ENCODE measurements at places on chromosomes 1 and 21. TPM values are rescaled to one million over a fixed set of nuclear protein-coding genes. Genes with fewer than 3 reads are reported as not detected.
A peak's percentile ranks its signal among the peaks of the same experiment; 100 is the strongest.

The PAQR6 gene
- 4.6 TPM for polyA plus RNA-seq

DNA sequence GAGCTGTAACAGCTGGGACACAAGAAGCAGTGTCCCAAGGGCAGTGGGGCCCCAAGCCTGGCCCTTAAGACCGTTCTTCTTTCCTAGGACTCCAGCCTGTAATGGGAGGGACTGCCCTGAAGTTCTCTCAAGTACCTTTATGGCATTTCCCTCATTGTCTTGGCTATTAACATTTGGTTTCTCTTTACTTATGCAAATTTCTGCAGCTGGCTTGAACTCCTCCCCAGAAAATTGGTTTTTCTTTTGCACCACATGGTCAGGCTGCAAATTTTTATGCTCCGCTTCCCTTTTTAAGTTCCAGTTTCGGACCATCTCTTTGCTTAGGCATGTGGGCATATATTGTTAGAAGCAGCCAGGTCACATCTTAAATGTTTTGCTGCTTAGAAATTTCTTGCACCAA is 3.1 kb upstream of the MROH9 start:
- DNase-seq = no peak

The ALPL gene
- polyA plus RNA-seq = 3.0 TPM

GRCh38 chr21:42193721-42194120 is 25.2 kb upstream of the ABCG1 start:
- DNase-seq = no peak

The NEGR1 gene
- 1.7 TPM for polyA plus RNA-seq

GRCh38 chr1:228798035-228798434 is 62.8 kb downstream of the RHOU start:
- no peak for DNase-seq

The FABP3 gene
- polyA plus RNA-seq = 63.8 TPM

The AVPR1B gene
- polyA plus RNA-seq = not detected

The LIPI gene
- polyA plus RNA-seq = not detected

DNA sequence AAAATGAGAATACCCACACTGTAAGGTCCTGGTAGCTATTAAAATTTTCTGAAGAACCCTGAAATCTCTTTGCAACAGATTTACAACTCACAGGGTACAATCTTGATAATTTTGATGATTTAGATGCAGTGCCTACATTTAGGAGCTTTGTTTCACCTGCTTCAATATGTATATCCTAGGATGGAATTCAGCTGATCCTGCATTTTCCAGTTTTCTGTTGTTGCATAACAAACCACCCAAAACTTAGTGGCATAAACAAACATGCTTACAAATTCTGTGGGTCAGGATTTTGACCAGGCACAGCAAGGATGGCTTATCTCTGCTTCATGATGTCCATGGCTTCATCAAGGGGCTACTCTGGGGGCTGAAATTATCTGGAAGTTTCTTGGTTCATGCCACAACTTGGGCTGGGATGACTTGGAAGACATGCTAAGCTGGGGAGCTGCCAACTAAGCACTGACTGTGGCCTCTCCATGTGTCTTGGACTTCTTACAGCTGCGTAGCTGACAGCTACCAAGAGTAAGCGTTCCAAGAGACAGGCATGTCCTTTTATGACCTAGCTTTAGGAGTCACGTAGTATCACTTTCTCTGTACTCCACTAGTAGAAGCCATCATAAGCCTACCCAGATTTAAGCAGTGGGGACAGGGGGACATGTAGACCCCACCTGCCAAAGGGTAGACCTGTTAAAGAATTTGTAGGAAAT is 108.5 kb downstream of the CACHD1 start:
- DNase-seq = no peak

The PDE9A gene
- polyA plus RNA-seq = 34.8 TPM

The ADIPOR1 gene
- polyA plus RNA-seq = 56.2 TPM

The TFF2 gene
- polyA plus RNA-seq = not detected

GRCh38 chr21:32329776-32330175 is 31.1 kb downstream of the MRAP start:
- DNase-seq = no peak

DNA sequence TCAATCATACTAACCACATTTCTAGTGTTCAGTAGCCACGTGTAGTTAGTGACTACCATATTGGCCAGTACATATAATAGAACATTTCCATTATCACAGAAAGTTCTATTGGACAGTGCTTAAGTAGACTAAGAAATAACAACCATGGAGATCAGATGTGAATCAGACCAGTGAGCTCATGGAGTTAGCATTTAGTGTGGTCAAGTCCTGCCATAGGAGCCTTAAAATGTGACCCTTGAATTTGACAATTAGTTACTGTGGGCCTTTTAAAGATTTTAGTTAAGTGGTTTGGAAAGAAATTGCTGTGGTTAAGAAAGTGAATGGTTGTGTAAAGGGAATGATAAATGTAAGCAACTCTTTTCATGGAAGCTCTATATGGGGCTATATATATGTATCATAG is 123.4 kb downstream of the POU2F1 start:
- no peak for DNase-seq

The NPR1 gene
- polyA plus RNA-seq = 0.22 TPM

The IFFO2 gene
- polyA plus RNA-seq = 1.4 TPM

The DIO1 gene
- not detected for polyA plus RNA-seq

The FCRLB gene
- 0.96 TPM for polyA plus RNA-seq

The RAB25 gene
- polyA plus RNA-seq = 197 TPM

DNA sequence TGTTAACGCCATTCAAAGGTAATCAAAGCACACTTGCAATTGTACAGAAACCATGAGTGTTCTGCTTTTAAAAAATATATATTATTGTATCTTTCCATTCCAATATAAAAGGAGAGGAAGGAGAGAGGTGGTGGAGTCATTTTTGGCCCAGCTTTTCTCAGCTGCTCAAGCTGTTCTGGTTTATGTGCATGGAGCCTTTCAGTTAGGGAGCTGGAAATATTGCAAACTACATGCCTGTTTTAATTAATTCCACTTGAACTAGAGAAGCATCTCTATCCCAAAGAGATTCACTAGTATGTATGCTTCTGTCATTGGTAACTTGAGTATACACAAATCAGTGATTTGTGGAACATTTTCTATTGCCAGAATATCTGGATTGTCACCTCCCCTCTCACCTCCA is 28.5 kb upstream of the C1orf105 start:
- DNase-seq = no peak

- DNase-seq = no peak
Observed at GRCh38 chr1:75100481-75101092, 33.6 kb upstream of the LHX8 start.

- DNase-seq = peak; percentile 68
Observed at GRCh38 chr1:152347116-152347728, 12.6 kb downstream of the FLG2 start.

- no peak for DNase-seq
Observed at GRCh38 chr1:9058465-9058864, 11.0 kb downstream of the SLC2A5 start.

GRCh38 chr1:963746-964525 is 2.3 kb upstream of the PLEKHN1 start:
- DNase-seq = no peak

- no peak for DNase-seq
Observed at GRCh38 chr21:34812504-34813265, 143.9 kb downstream of the CLIC6 start.

DNA sequence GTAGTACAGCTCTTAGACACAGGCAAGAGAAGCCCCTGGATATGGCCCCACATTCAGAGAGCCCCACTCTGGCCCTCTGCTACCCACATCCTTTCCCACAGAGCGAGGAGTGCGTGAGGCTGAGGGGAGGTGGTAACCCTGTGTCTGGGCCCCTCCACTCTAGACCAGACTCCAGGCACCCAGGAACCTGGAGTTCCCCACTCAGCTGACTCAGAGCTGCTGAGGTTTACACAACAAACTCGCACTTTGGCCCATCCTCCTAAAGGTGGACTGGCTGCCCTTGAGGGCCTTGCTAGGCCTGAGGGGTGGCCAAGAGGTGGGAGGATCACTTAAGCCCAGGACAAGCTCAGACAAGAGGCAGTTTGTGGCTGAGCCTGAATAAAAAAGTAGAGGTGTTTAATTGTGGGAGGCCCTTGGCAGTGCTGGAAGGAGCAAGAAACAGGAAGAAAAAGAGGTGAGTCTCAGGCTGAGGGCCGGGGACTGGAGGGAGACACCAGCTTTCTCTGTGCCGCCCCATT is 10.7 kb downstream of the MR1 start:
- peak; percentile 81 for DNase-seq

- DNase-seq = no peak
Observed at GRCh38 chr1:160460683-160461287, 60.4 kb downstream of the VANGL2 start.

GRCh38 chr1:116794804-116795481 is 40.7 kb downstream of the CD2 start:
- no peak for DNase-seq

The LSS gene
- polyA plus RNA-seq = 42.1 TPM

DNA sequence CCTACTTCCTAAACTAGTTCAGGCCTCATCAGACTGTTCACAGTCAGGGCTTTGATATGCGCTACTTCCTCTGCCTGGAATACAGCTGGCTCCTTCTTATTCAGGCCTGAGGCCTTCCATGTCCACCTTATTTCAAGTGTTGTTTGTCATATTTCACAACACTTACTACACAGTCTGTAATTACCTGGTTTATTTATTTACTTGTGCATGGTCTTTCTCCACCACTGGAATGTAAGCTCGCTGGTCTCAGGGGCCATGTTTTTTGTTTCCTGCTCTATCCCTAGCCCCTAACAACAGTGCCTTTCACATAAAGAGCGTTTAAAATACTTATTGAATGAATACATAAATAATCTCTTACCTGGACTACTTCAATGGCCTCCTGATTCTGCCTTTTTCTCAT is 4.6 kb upstream of the SRSF4 start:
- no peak for DNase-seq

The BRINP2 gene
- 0.27 TPM for polyA plus RNA-seq
